ENCODE measurements at places on chromosomes 1 and 21.

DNA sequence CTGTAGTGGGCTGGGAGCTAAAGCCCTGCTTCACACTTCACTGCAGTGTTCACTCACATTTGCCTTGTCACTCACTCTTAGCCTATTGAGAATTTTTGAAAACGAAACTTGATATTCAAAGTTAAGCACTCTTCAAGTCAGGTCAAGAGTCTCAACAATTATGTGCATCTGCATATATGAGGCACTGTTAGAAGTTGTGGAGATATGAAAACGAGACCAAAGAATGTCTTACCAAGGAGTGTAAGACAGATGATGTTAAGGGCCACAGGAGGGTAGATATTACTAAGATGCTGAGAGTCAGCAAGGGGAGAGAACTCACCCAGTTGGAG lies 64.7 kb upstream of the GJA8 start:
- no peak for DNase-seq

DNA sequence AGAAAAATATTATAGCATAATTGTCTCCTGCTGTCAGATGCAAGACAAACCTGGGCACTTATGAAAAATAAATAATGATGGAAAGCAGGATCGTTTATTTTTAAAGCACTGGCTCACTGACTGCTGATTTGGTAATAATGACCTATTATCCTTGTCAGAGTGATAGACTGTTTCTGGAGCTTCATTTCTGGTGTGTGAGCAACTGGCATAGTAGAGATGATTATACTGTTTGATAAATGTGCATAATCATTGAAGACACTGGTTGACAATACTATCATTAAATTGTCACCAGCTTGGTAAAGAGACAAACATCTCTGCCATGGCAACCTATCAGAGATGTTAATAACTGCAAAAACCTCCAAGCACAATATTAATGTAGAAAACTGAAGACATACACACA lies 179.9 kb upstream of the ZNF644 start:
- no peak for DNase-seq

DNA sequence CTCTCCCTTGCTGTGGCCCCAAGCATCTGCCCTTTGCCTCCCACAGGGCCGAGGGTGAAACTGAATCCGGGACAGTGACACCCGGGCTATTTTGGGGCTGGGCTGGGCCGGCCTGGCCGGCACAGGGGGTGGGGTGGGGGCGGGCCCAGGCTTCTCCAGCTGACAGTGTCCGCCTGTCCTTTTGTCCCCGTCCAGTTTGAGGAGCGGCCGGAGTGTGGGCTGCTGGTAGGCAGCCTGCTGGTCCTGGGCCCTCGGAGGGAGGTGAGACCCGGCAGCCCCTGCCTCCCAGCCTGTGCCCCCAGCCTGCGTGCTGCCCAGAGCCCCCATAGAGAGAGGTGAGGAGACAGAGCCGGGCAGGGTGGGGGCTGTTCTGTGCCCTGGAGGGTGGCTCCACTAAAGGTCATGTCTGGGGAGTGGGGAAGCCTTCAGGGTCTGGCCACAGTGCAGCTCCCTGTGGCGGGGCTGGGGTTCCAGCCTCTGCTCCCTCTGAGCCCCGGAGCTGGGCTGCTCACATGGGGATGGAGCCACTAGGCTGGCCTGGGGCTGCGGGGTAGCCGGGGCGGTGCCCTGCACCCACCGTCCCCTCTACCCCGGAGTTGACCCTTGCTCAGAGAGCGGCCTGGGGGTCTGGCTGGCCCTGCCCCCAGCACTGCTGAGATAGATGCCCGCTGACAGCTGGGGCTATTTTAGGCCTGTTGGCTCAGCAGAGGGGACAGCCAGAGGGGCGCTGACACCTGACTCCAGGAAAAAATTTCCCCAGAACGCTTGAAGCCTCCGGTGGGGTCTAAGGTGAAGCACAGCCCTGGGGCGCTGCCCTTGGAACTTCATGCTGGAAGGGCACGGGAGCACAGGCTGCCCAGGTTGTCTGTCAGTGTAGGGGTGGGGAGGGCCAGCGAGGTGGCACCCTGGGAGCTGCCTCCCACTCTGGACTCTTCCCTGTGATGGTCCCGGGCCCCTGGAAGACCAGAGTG lies at the start of gene OBSCN:
OBSCN (plus strand) TSS at position 194 of the 971 bp plus-strand sequence. CDS start 3,740 bp downstream, outside the sequence.
- no peak for DNase-seq

GRCh38 chr1:218377143-218377660 lies 32.1 kb downstream of the TGFB2 start:
- peak; percentile 68 for DNase-seq

DNA sequence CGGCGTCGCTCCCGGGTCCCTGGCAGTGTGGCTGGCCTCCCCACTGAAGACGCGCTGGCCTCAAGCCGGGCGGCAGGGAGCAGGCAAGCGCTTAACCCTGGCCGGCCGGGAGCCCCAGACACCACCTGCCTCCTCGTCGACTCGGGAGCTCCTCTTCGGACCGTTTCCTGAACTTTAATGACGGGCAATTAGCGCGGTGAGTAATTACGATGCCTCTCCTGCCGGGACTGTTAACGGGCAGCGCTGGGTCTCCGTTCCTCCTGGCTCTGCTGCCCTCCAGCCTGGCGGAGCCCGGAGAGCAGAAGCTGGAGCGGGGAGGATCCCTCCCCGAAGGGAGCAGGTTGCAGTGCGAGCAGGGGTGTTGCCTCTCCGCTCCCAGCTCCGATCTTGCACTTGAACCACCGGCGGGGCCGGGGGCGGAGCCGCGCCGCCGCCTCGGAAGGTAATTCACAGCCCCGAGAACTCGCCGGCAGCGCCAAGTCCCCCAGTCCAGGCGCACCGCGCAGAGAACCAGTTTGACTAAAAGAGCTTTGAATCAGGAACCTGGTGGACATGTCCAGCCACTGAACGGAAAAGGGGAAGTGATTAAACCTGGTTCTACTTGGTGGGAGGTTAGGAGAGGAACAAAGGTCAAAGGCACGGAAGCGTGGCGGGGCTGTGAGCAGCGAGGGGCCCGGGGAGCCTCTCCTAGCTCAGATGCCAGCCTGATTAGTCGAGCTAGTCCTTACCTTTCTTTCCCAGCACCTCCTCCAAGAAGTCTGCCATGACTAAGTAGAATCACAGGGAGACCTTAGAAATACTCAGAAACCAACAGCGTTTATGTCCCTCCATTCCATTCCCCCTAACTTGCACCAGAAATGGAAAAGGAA lies 18.3 kb upstream of the PLEKHA6 start:
- DNase-seq, result peak; percentile 82

Data from KBM-7 (cell line).